ENCODE measurements at places on chromosomes 7 and 10. TPM values are rescaled to one million over a fixed set of nuclear protein-coding genes. Genes with fewer than 3 reads are reported as not detected.
A peak's percentile ranks its signal among the peaks of the same experiment; 100 is the strongest.

Gene SLC25A40
- 32.3 TPM for total RNA-seq

DNA sequence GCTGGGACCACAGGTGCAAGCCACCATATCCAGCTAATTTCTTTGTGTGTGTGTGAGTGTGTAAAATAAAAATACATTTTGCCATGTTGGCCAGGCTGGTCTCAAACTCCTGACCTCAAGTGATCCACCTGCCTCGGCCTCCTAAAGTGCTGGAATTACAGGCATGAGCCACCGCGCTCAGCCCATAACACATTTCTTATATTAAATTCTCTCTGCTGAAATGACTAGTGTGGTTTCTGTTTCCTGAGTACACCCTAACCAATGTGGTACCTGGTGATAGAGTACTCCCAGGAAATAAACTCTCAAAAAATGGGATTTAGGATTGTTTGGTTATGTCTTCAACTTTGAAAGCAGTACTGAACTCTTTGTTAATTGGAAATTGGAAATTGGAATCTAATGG is 19.4 kb upstream of the FHIP2A start:
- no peak for DNase-seq

- DNase-seq, result no peak
These were observed 70.2 kb upstream of the ADAM12 start for GRCh38 chr10:126458466-126458865.

Gene C10orf53
- total RNA-seq, result not detected

DNA sequence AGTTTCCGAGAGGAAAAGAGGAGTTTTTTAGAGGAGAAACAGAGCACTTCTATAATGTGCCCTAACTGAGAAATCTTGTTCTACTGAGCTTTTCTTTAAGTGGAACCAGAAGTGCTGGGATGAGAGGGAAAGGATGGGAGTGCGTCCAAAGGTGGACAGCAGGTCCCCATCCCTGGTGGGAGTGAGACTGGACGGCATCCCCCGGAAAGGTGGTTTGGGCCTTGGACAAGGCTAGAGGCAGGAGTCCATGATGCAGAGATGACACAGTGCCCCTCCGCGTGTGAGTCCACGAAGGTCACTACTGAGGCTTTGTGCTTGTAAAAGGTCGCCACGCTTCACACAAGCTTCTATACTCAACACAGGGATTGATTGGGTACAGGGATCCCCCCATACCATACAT is 6.1 kb upstream of the EN2 start:
- DNase-seq, result no peak

Gene RHOBTB1
- total RNA-seq, result 0.21 TPM

Gene ERVW-1
- not detected for total RNA-seq

Gene PDZD8
- total RNA-seq, result 16.7 TPM

GRCh38 chr7:149838992-149839408 is 825 bp downstream of the ZNF862 start:
- DNase-seq, result no peak

Gene GARIN1A
- 0.21 TPM for total RNA-seq

- no peak for DNase-seq
These were observed 49.2 kb upstream of the MGMT start for GRCh38 chr10:129417870-129418269.

Gene TMEM26
- not detected for total RNA-seq

DNA sequence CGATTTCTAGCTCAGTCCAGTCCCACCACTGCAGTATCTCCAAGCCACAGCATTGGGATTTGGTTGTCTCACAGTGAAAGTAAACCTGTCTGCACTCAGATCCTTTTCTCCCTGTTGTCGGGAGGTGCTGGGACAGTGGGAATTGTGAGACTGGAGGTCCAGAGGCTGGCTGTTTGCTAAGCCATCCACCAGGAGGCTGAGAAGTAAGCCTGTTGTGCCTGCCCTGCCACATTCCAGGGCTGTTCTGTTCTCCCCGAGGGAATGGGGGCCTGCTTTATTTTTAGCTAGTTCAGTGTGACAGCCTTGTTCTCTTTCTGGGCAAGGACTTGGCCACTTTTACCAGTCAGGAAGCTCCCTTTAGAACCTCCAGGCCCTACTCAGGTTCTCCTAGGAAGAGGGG is 54.9 kb downstream of the HK1 start:
- no peak for DNase-seq

Gene UNCX
- total RNA-seq, result not detected

DNA sequence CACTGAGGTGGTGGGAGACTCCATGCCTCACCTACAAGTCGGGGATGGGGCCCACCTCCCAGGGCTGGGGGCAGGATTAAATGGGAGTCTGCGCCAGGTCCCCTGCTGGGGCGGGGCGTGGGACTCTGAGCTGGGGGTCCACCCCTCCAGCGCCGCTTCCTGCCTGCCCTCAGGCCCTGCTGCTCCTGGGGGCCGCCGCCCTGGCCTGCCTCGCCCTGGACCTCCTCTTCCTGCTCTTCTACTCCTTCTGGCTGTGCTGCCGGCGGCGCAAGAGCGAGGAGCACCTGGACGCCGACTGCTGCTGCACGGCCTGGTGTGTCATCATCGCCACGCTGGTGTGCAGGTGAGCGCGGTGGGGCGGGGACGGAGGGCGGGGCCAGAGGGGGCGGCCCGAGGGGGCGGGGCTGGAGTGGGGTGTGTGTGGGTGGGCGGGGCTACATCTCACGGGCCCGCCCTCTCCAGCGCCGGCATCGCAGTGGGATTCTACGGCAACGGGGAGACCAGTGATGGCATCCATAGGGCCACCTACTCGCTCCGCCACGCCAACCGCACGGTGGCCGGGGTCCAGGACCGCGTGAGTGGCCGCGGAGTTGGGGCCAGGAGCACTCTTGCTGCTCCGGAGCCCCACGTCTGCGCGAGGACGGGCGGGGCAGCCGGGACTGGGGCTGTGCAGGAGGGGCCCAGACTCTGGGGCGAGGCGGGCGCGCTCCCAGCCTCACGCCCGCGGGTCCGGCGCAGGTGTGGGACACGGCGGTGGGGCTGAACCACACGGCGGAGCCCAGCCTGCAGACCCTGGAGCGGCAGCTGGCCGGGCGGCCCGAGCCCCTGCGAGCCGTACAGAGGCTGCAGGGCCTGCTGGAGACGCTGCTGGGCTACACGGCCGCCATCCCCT is 15.1 kb downstream of the TTYH3 start:
- DNase-seq, result no peak

Gene ANKRD2
- not detected for total RNA-seq

Gene ACTL6B
- total RNA-seq, result not detected

DNA sequence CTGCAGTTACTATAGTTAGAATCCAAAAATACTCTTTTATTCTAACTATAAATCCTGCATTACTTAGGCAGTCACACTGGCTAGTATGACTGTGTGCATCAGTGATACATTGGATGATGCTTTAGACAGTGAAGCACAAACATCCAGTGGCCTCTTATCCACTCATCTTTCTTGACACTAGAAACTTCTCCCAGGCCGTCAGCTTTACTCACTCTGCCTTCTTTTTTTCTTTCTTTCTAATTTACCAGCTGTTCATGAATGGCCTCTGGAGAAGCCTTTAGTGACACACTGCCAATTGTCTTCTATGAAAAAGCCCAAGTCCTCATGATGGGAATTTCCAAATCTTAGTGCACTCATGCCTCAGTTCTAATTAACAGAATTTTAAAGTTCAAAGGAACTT is 26.2 kb upstream of the C10orf90 start:
- DNase-seq, result no peak

Gene ETV1
- 0.28 TPM for total RNA-seq

Gene CASP7
- total RNA-seq, result 25.5 TPM

Gene NAT16
- total RNA-seq, result not detected

GRCh38 chr7:47783456-47784223 is 164.6 kb downstream of the PKD1L1 start:
- DNase-seq, result no peak

DNA sequence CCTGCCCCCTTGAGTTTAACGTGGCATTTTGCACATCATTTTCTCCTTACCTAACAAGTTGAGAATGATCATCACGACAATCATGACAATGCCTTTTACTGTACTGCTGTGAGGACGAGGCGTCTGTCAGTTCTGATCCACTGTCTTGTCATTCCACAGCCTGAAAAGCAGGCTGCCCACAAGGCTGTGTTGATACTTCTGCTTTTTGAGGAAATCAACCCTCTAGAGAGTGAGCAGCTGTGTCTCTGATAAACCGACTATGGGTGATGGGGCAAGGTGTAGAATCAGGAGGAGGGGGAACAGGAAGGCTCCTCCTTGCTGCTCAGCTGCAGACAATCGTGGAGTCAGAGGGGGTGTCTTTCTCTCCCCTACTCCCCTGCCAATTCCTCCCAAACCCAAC is 30.6 kb upstream of the C10orf120 start:
- no peak for DNase-seq

- no peak for DNase-seq
These were observed 45.9 kb downstream of the HIPK2 start for GRCh38 chr7:139731802-139732470.

Gene PLEKHA8
- 7.1 TPM for total RNA-seq

Gene PILRA
- total RNA-seq, result 7.0 TPM

GRCh38 chr7:42674541-42674940 is 237.3 kb downstream of the C7orf25 start:
- DNase-seq, result no peak

- DNase-seq, result peak; percentile 53
These were observed 53.8 kb downstream of the WDR37 start for GRCh38 chr10:1109795-1110673.

Gene SPDYE2
- total RNA-seq, result not detected

Data from GM12878 (cell line).